Body of pancreas (tissue), 4 donors: ENCODE measurements at places on chromosomes 13 and 19. TPM values are rescaled to one million over a fixed set of nuclear protein-coding genes. Genes with fewer than 3 reads are reported as not detected.

DNA sequence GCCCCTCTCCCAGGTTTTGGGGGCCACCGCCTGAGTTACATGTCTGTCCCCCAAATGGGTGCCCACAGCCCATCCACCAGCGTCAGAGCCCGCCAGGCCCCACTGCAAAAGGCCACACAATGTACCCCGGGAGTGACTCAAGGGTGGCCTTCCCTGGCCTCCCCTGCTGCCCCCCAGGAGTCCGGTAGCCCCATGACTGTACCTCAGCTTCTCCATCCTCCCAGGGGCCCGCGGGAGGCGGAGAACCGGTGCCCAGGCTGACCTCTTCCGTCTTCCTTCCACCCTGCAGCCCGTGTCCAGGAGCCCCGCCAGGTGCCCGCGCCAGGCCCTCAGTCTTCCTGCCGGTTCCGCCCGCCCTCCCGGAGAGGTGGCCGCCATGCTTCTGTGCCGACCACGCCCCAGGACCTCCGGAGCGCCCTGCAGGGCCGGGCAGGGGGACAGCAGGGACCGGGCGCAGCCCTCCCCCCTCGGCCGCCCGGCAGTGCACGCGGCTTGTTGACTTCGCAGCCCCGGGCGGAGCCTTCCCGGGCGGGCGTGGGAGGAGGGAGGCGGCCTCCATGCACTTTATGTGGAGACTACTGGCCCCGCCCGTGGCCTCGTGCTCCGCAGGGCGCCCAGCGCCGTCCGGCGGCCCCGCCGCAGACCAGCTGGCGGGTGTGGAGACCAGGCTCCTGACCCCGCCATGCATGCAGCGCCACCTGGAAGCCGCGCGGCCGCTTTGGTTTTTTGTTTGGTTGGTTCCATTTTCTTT, 10.3 kb downstream of the CBARP start:
- no peak for DNase-seq

Gene KCTD12
- 14.2 TPM for total RNA-seq

DNA sequence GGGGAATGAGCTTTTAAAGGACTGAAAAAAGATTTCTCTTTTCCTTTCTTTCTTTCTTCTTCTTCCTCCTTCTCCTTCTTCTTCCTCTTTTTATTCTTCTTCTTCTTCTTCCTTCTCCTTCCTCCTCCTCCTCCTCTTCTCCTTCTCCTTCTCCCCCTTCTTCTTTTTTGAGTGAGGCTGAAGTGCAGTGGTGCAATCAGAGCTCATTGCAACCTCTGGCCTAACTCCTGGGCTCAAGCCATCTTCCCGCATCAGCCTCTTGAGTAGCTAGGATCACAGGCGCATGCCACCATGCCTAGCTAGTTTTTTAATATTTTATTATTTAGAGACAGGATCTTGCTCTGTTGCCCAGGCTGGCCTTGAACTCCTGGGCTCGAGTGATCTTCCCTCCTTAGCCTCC, 120.9 kb upstream of the KL start:
- no peak for DNase-seq

Gene PSG7
- not detected for total RNA-seq

DNA sequence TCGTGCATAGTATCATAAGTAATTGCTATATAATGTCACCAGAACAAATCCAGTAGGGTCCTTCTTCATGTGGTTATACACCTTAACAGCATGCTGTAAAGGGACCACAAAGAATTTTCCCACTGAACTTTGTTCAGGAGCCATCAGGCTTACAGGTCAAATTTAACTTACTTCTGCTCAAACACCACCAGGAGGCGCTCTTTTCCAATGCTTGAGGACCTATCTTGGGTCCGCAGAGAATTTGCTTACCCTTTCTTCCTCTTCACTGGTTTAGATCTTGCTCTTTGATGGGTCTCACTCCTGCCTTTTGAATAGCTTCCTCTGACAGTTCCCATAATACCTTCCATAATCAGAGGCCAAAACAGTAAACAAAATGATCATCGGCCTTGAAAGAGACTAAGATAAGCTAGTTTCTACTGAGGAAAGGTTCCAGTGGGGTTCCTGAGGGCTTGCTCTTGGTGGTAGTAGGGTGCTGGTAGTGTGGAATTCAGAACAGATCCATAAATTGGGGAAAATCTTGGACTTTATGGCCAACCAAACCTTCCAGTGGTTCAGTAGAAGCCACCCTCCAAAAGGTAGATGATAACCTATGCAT, 37.4 kb downstream of the SCGB2B2 start:
- peak; percentile 63 for DNase-seq

DNA sequence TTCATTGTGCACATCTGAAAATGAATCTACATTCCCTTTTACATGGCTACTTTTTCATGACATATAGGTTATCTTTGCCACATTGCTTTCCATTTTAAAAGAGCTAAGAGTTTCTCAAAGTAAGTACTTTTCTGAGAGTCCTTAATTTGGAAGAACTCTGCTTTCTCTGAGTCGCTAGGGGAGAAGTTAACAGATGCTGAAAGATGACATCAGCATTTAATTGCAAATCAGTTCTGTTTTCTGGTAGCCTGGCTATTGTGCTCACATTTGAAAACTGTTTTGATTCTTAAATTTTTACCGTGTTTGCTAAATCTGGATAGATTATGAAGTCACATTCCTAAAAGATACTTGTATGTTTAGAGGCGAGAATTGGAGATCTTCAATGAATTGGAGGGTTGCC, 107.7 kb upstream of the C1QTNF9B start:
- no peak for DNase-seq
